CD4-positive, alpha-beta T cell treated with Interferon alpha-2 for 1 hour (primary cell): ENCODE measurements at places on chromosomes 12 and 14.

- DNase-seq = peak; percentile 37
These were observed 132.6 kb upstream of the ARHGAP5 start for GRCh38 chr14:31944256-31945073.

GRCh38 chr12:69620921-69621320, 10.2 kb upstream of the LRRC10 start:
- DNase-seq = no peak

DNA sequence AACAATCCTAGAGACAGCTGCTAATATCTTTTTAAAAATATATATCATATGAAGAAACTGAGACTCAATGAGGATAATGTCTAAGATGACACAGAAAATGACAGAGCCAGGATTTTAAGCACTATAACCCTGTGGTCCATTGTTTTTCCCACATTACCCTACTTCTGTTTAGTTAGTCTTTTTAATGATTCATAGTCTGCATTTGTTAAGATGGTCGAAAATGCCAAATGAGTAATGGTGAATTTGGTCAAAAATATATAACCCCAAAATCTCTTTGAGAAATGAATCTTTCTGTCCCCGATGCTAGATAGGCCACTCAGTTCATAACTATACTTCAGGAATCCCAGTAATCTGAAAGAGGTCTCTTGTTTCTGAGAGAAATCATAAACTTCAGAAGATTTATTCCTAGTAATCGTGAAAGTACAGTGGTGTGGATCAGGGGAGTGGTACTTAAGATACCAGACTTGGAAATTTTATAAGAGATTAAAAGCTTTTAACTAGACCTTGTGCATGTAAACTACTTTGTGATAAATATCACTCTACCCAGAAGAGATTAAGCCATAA, 10.8 kb downstream of the RTRAF start:
- no peak for DNase-seq

GRCh38 chr14:79265366-79265946, 945.8 kb downstream of the DIO2 start:
- DNase-seq = no peak

DNA sequence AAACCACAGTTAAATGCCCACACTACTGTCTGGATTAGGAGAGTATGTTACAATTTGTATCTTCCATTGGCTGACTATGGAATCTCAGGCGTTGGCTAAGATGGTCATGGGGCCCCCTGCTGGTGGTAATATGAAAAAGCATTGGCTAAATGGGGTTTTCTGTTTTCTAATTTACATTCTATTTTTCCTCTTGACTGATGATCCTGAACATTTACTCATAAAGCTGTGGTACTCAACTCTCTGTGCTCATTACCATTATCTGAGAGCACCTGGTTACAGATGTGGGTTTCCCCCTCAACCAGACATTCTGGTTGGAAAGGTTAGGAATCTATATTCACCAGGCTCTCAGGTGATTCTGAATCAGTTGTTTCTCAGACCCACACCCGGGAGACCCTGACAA, 64.8 kb downstream of the WSCD2 start:
- DNase-seq = peak; percentile 5

- no peak for DNase-seq
These were observed 6.9 kb downstream of the ZBTB39 start for GRCh38 chr12:56999456-56999855.

DNA sequence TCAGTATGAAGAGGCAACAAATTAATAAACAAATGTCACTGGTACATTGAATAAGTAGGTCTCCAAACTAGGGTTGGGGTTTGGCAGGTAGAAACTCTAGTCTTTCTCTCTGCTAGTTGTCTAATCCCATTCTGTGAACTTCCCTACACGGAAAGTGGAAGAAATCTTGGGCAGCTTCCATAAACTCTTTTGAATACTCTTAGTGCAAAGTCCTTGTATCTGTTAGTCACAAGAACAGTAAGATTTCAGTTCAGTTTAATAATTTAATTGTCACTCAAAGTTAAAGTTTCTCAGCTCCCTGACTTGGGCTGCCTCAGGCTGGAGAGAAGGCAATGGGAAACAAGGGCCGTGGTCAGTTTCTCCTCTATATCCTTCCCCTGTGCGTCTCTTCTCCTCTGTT, 135.4 kb upstream of the MDM1 start:
- DNase-seq = no peak

DNA sequence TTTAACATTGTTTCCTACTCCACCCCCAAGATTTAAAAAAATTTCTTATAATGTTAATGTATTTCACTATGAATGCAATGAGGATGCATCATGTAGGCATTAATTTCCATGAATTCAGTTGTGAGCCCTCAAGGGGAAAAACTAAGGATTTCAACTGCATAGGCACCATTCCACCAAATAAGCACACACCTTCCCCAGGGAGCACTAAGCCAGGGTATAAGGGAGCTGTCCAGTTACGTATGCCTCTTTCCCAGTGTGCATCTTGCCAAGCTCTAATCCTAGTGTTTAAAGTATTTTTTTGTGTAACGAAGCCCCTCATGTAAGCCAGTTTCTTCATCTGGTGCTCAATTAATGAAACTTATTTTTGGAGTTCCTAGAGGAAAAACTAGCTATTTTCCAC, 6.6 kb downstream of the FERMT2 start:
- DNase-seq = no peak
